Activated T-helper 17 cell treated with anti-CD3 and anti-CD28 coated beads, Interleukin-2, amount 50 U/mL, for 72 hours (primary cell): ENCODE measurements at places on chromosomes 11 and 22. TPM values are rescaled to one million over a fixed set of nuclear protein-coding genes. Genes with fewer than 3 reads are reported as not detected.

DNA sequence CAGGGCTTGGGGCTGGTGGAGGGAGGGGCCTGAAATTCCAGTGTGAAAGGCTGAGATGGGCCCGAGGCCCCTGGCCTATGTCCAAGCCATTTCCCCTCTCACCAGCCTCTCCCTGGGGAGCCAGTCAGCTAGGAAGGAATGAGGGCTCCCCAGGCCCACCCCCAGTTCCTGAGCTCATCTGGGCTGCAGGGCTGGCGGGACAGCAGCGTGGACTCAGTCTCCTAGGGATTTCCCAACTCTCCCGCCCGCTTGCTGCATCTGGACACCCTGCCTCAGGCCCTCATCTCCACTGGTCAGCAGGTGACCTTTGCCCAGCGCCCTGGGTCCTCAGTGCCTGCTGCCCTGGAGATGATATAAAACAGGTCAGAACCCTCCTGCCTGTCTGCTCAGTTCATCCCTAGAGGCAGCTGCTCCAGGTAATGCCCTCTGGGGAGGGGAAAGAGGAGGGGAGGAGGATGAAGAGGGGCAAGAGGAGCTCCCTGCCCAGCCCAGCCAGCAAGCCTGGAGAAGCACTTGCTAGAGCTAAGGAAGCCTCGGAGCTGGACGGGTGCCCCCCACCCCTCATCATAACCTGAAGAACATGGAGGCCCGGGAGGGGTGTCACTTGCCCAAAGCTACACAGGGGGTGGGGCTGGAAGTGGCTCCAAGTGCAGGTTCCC lies at the start of gene APOC3:
Gene APOC3, plus strand, starts transcription at position 383 of the 659 bp plus-strand sequence. CDS start 676 bp downstream, outside the sequence.
- no peak for ATAC-seq

DNA sequence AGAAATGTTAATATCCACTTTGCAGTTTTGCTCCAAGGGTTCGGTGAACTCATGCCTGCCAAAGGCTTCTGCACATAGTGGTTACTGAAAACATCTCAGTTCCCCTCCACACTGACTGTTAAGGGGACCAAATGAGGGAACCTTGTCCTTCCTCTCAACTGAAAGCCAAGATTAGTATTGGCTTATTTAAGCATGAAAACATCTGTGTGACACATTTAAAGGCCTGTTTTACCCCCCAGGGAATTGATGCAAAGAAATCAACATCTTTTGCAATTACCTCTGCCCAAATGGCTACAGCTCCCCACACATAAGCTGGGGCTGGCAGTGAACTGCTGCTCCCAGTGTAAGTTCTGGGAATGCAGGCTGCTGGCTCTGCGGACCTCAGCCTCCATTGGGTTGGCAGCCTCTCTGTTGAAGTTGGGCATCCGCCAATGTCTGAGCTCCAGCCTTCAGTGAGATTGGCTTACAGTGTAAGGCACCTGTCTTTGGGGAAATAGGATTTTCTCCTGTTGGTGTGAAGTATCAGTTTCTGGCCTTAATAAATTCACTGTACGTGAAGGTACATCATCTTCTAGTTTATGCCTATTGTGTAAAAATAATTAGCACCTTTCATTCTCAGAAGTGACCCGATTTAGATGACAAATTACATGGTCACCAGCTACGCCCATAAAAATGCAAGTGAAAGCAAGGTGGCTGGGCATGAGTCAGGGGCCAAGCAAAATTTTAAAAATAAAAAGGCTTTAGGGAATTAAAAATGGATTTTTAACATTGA lies 213.4 kb upstream of the SYN3 start:
- ATAC-seq = no peak

GRCh38 chr11:115656041-115656440 lies 151.8 kb upstream of the CADM1 start:
- ATAC-seq = no peak

The TUBA8 gene
- total RNA-seq = 4.7 TPM

The LARGE1 gene
- total RNA-seq = 0.73 TPM
